ENCODE measurements at places on chromosomes 12 and 14.

- DNase-seq: peak; percentile 92
Measured at GRCh38 chr12:62603061-62603810, 136.6 kb downstream of the MON2 start.

DNA sequence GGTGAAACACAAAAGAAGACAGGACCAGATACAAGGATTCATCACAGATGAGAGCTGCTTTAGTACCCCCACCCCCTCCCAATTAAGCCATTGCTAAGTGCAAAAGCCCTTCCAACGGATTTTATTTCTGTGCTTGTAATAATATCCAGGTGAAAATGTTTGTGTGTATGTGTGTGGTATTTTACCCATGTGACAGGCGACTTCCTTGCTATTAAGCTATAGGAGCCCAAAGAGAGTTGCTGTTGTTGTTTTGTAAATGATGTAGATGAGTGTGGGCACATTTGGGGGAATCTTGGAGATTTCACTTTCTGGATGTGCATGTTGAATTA, 3.2 kb upstream of the HOXC4 start:
- no peak for DNase-seq

- no peak for DNase-seq
Measured at GRCh38 chr14:104579507-104579906, at the start of gene C14orf180. Gene C14orf180 (plus strand): TSS chr14:104579764. CDS start chr14:104586431, 6,667 bp downstream.

GRCh38 chr12:22299294-22299912, 35.1 kb downstream of the ST8SIA1 start:
- DNase-seq: no peak

- no peak for DNase-seq
Measured at GRCh38 chr12:122964439-122965257, 1.6 kb downstream of the ABCB9 start.

DNA sequence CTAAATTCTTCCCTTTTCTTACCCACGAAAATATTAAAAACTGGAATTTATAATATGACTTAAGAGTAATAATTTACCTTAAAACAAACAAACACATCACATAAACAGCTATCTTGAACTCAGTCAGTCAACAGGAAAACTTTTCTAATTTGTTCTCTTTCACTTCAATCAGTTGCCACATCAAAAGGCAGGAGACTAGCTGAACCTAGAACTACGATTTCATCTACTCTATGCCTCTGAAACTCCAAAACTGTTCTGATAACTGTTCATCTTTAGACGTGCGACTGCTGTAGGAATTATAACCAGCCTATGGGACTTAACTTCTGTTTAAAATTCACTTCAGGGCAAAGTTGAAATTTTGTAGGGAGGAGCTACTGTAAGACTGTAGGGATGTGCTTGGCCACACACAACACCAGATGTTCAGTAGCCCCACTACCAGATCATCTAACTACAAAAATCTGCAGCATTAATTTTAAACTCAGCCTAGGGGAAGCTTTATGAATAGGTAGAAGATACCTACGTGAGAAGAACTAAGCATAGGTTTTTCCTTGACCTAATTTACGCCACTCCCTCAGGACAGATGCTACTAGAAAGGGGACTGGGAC, 7.6 kb upstream of the RAD51AP1 start:
- DNase-seq: no peak

GRCh38 chr12:58269476-58269875, 328.1 kb downstream of the ATP23 start:
- no peak for DNase-seq

- DNase-seq: no peak
Measured at GRCh38 chr14:89721956-89722355, 232.6 kb downstream of the EFCAB11 start.

- no peak for DNase-seq
Measured at GRCh38 chr14:102464006-102464405, 45.6 kb downstream of the ANKRD9 start.

DNA sequence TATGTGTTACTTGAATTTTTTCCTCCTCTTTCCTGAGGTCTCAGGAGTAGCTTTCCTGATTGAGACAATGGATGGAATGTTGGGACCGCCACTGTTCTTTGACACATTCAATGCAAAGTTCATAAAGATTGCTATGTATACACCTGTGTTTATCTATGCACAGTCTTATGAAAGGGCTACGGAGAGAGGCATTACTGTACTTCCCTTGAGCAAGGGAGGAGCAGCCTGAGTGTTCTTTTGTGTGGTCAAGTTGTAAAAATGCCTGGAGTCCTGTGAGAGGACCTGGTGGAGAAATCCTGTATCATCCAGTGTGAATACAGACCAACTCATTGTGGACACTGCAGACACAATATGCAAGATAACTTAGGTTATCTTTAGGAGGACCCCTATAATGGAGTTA, 1.2 kb downstream of the SRGAP1 start:
- DNase-seq: peak; percentile 46

DNA sequence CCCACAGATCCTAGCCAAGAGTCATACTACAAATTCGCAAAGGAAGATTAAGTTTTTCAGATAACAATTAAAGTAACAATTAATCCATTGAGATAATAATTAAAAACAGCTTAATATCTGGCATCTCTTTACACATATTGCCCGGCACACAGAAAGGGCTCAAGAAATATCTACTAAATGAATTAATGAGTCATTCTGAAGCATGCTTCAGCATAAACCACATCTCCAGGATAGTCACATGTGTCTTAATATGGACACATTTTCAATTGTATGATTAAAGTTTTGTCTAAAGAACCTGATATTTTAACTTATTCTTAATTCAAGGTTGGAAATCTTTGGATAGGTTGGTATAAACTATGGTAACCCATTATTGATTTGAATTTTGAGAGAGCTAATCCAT, 9.6 kb downstream of the ITPR2 start:
- DNase-seq: peak; percentile 35

DNA sequence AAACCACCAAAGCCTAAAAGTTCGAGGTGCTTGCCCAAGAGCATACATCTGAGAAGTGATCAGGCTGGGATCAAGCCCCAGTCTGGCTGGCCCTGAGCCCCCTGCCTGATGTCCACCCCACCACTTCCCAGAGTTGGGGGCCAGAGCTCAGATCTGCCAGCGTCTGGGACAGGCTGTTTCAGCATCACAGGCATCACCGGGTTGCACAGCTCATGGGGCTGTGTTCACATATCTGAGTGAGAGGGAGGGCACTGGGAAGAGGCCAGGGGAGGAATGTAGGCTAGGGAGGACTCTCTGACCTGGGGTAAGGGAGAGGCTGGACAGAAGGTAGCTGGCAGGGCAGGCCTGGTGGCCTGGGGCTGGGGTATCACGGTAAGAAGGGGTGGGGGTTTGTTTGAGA, 6.0 kb downstream of the TGM1 start:
- DNase-seq: no peak

DNA sequence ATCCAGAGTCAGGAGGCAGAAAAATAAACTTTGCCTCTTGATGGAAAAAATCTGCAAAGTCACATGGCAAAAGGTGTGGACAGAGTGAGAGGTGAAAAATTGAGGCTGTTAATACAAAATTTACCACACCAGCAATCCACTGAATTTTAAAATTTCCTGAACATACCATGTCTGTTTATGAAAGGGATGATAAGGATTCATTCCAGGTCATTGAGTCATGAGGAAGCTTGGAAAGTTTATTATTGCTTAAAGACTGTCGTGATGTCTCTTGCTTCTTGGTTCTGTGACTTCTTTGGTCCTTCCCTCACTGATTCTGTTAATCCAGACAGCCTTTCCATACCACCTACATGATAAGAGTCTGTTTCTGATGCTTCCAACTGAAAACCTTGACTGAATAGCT, 73.2 kb downstream of the TTC6 start:
- no peak for DNase-seq

- DNase-seq: no peak
Measured at GRCh38 chr12:29110506-29111442, 38.3 kb upstream of the FAR2 start.

GRCh38 chr12:114414866-114415524, 9.1 kb upstream of the TBX5 start:
- DNase-seq: no peak

- DNase-seq: no peak
Measured at GRCh38 chr14:30082486-30082885, 154.8 kb upstream of the PRKD1 start.

GRCh38 chr12:29211696-29212095, 62.6 kb downstream of the FAR2 start:
- no peak for DNase-seq

Data from NCI-H226 (cell line).